ENCODE measurements at places on chromosomes 3 and 15. TPM values are rescaled to one million over a fixed set of nuclear protein-coding genes. Genes with fewer than 3 reads are reported as not detected.

SCN5A gene
- 0.33 TPM for total RNA-seq

TRIM42 gene
- not detected for total RNA-seq

FBXL22 gene
- total RNA-seq: 0.18 TPM

NR2F2 gene
- total RNA-seq: 24.0 TPM
